ENCODE measurements at places on chromosomes 2 and 18. TPM values are rescaled to one million over a fixed set of nuclear protein-coding genes. Genes with fewer than 3 reads are reported as not detected.
A peak's percentile ranks its signal among the peaks of the same experiment; 100 is the strongest.

NYAP2 gene
- not detected for total RNA-seq

- H3K4me3 ChIP-seq: no peak overlapping the region
- H3K36me3 ChIP-seq: 0 out of 2 replicates have a peak, but pooled peaks cover 4% of the 10 kb centered on the region
- peaks cover 38% of the 10 kb centered on the region for H3K4me1 ChIP-seq
- H3K27me3 ChIP-seq: peaks cover 10% of the 10 kb centered on the region
These were observed 24.3 kb upstream of the ID2 start for GRCh38 chr2:8657423-8658062.

GRCh38 chr18:2932247-2933181, 80.4 kb downstream of the LPIN2 start:
- H3K36me3 ChIP-seq: peaks cover 27% of the 10 kb centered on the region
- DNase-seq: peak; percentile 70
- peak overlapping the region; percentile 75 for H3K27ac ChIP-seq
- peak overlapping the region; percentile 80 for H3K4me3 ChIP-seq
- H3K27me3 ChIP-seq: peaks cover 2% of the 10 kb centered on the region

DNA sequence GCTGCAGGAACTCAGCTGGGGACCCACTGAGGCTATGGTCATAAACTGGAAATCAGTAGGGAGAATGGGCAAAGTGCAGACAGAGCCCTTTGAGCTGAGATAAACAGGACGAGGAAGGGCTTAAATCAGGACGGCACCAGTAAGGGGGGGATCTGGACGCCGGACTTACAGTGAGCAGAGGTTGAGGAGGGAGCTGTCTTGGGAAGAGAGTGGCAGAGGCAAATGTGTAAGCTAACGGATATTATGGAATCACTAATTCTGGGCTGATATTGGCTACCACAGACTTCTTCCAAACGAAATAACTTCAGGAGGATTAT, 539 bp downstream of the CYP27A1 start:
- peaks cover 3% of the 10 kb centered on the region for H3K36me3 ChIP-seq
- peaks cover 18% of the 10 kb centered on the region for H3K27me3 ChIP-seq
- no peak for DNase-seq
- no peak overlapping the region for H3K4me3 ChIP-seq

- H3K36me3 ChIP-seq: no peaks in the 10 kb centered on the region
- H3K27me3 ChIP-seq: peaks cover 19% of the 10 kb centered on the region
- H3K4me3 ChIP-seq: no peak overlapping the region
- DNase-seq: no peak
- peaks cover 20% of the 10 kb centered on the region for H3K4me1 ChIP-seq
- H3K27ac ChIP-seq: no peak overlapping the region
These were observed 79.2 kb upstream of the PXDN start for GRCh38 chr2:1823187-1824169.

DNA sequence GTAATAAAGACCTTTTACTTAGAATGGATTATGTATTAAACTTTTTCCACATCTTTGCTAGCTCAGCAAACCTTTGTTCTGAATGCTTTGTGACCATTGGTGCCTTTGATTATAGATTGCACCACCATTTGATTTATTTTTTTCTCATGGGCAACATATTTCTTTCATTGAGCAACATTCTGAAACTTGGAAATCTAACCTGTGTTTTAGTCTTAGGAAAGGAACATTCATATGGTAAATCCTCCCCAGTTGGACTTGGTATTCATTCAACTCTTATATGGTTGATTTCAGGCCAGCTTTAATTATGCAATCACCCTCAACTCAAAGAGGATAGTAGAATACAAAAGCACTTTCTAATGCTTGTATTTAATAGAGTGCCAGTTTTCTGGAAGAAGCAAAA, 1077.9 kb upstream of the ZEB2 start:
- peaks cover 95% of the 10 kb centered on the region for H3K4me1 ChIP-seq
- no peaks in the 10 kb centered on the region for H3K27me3 ChIP-seq
- DNase-seq: no peak
- H3K4me3 ChIP-seq: no peak overlapping the region

DNA sequence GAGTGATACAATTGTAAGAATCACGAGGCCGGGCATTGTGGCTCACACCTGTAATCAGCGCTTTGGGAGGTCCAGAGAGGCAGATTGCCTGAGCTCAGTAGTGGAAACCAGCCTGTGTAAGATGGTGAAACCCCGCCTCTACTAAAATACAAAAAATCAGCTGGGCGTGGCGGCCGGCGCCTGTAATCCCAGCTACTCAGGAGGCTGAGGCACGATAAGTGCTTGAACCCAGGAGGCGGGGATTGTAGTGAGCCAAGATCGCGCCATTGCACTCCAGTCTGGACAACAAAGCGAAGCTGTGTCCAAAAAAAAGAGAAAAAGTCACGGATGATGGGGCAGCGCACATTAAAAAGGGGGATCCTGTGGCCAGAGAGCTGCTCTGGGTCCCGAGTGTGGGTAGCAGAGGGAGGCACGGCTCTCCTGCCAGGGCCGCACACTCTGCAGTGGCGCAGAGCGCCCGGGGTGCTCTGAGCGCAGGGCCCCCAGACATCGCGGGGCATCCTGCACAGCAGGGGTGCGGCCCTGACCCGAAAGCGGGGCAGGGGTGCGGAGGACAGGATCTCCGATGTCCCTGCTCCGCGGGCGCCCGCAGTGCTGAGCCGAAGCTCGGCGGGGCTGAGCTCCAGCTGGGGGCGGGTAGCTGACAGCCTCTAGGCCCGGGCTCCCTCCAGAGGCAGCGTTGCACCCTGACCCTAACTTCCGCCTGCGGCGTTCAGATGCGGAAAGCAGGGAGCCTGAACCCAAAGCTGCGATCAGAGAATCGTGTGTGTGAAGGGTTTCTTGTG, 30.4 kb upstream of the RAB6D start:
- peaks cover 7% of the 10 kb centered on the region for H3K4me1 ChIP-seq
- no peaks in the 10 kb centered on the region for H3K36me3 ChIP-seq
- no peak overlapping the region for H3K27ac ChIP-seq
- DNase-seq: no peak
- H3K4me3 ChIP-seq: peak overlapping the region; percentile 70

DNA sequence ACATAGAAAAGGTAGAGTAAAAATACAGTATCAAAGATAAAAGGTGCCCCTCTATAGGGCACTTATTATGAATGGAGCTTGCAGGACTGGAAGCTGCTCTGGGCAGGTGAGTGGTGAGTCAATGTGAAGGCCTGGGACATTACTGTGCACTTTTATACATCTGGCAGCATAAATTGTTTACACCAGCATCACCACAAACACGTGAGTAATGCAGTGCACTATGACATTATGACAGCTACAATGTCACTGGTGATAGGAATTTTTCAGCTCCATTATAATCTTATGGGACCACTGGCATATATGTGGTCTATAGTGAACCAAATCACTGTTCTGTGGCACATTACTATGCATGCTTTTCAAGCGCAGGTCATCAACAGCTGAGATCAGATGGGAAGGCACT, 48.1 kb downstream of the TPGS2 start:
- no peak overlapping the region for H3K4me3 ChIP-seq
- DNase-seq: peak; percentile 32
- H3K27ac ChIP-seq: no peak overlapping the region
- peaks cover 10% of the 10 kb centered on the region for H3K4me1 ChIP-seq
- peaks cover 25% of the 10 kb centered on the region for H3K36me3 ChIP-seq

DNA sequence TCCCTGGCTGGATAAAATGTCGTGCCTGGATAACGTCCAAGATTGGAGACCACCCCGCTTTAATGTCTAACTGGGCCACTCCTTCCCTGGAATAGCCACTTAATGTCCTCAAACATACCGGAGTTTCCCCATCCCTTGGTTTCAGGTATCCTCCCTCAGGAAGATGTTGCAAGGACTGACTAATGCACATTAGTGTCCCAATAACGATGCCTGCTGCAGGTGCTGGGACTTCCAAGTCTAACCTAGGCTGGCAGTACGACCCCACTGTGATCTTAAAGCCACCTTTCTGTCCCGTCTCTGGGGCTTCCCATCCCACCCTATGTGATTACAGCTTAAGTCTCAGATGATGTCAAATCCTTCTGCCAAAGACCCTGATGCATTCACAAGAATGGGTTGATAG, 1.1 kb upstream of the ATP6V1C2 start:
- H3K4me3 ChIP-seq: no peak overlapping the region
- H3K27ac ChIP-seq: no peak overlapping the region
- peaks cover 43% of the 10 kb centered on the region for H3K27me3 ChIP-seq
- DNase-seq: no peak
- no peaks in the 10 kb centered on the region for H3K36me3 ChIP-seq
- peaks cover 23% of the 10 kb centered on the region for H3K4me1 ChIP-seq

Measured in HFFc6 (cell line).